NCI-H446 (cell line): ENCODE measurements at places on chromosomes 7 and 10.

DNA sequence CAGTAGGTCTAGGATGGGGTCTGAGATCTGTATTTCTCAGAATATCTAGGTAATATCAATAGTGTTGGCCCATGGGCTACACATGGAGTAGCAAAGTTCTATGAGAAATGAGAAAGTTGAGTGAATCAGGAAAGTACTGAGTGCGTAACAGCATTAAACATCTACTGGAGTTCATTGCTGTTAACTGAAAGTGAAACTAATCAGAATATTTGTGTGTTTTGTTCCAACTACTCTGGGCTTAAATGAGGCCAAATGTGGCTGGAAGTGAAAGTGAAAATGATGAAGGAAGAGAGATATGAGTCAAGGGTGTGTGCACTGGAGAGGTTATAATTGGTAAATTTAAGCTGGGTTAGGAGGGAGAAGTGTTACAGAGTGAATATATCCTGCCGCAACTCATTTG lies 46.5 kb downstream of the TMEM106B start:
- no peak for DNase-seq

GRCh38 chr7:18900803-18901202 lies 216.6 kb downstream of the TWIST1 start:
- no peak for DNase-seq

- DNase-seq: peak; percentile 11
Measured at GRCh38 chr7:106070567-106071254, 41.4 kb downstream of the SYPL1 start.

GRCh38 chr10:128295003-128295402 lies 168.8 kb upstream of the MKI67 start:
- no peak for DNase-seq

GRCh38 chr10:43318976-43319960 lies 52.2 kb upstream of the FXYD4 start:
- DNase-seq: no peak

- DNase-seq: no peak
Measured at GRCh38 chr7:134851141-134851540, 71.7 kb downstream of the CALD1 start.

DNA sequence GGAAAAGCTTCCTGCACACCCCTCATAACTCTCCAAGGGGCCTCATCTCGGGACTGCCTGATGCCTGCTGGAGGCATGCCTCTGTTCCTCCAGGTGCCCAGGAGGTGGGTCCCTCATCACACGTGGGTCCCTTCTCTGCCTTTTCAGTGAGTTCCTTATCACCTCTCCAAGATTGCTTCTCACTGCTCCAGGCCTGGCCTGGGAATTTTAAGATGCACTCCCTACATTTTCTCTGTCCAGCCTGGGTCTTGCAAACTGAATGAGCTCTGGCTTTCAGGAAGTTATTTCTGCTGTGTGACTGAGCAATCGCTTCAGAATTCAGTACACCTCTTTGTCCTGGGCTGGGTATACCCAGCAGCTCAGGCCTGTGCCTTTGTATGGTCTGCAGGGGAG lies 43.8 kb downstream of the LRRC18 start:
- DNase-seq: no peak

DNA sequence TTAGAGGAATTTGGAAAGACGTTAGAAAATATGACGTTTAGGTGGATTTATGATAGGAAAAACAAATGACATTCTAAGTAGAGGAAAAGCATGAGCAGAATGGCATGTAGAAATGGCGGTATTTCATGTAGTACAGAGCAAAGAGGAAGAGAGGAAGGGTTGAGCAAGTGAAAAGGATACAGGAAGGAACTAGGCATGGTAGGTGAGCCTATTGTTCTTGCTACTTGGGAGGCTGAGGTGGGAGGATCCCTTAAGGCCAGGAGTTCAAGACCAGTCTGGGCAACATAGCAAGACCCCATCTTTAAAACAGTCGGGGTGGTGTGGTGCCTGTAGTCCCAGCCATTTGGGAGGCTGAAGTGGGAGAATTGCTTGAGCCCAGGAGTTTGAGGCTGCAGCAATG lies 1.2 kb downstream of the GTPBP10 start:
- DNase-seq: no peak

DNA sequence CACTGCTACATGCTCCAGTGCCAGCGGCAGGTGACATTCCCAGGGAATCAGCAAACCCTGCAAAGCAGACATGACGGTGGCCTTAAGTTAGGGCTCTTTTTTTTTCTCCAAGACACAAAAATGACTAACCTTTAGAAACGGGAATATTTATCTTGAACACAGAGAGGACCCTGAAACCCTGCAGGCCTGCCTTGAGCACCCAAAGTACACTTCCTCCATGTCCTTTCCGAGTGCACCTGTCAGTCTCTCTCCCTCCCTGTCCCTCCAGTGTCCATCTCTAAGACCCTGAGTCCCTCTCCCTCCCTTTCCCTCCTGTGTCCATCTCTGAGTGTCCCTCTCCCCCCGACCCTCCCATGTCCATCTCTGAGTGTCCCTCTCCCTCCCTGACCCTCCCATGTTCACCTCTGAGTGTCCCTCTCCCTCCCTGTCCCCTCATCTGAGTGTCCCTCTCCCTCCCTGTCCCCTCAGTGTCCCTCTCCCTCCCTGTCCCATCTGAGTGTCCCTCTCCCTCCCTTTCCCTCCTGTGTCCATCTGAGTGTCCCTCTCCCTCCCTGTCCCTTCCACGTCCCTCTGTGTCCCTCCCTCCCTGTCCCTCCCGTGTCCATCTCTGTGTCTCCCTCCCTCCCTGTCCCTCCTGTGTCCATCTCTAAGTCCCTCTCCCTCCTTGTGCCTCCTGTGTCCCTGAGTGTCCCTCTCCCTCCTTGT lies 51.2 kb upstream of the CAMK2B start:
- DNase-seq: no peak

DNA sequence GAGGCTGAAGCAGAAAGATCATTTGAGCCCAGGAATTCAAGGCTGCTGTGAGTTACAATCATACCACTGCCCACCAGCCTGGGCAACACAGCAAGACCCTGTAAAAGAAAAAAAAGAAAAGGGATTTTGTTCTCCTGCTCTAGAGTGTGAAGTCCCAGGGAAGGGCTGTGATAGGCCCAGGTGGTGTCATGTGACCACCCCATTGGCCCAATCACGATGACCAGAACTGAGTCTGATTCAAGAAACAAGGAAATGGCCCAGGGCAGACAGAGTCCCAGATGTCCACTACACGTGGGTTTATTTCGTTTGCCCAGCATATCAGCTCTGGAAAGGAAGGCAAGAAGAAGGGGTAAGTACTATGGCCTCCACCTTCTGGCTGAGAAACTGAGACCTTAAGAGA lies 81.3 kb upstream of the CUX1 start:
- DNase-seq: no peak

GRCh38 chr7:76020031-76020714 lies 25.8 kb upstream of the TMEM120A start:
- DNase-seq: peak; percentile 2
